Activated naive CD8-positive, alpha-beta T cell treated with anti-CD3 and anti-CD28 coated beads for 36 hours (primary cell): ENCODE measurements at places on chromosomes 4 and X.

DNA sequence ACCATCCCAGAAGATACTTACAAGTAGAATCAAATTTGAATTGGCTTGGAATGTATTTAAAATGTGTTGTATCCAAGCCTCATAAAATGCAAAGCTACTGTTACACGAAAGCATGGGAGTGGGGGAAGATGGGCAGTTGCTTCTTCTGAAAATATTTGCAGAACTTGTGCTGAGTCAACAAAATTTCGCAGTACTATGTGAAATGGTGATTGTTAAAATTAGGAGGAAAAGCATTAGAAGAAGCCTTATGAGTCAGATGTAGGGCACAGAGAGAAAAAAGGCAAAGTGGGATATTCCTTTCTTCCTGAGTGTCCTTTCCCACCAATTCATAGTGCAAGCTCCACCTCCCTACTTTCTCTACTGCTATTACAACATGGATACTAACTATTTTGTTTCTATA is 332.7 kb downstream of the PRDM5 start:
- DNase-seq = no peak

- DNase-seq = no peak
Observed at GRCh38 chr4:7892212-7893019, 47.2 kb downstream of the AFAP1 start.

- DNase-seq = no peak
Observed at GRCh38 chrX:24702362-24703184, 8.9 kb downstream of the POLA1 start.

- DNase-seq = no peak
Observed at GRCh38 chr4:33316578-33316977, 2596.4 kb downstream of the PCDH7 start.

GRCh38 chrX:112094729-112095128 is 12.2 kb upstream of the TRPC5 start:
- DNase-seq = no peak

GRCh38 chr4:40515398-40516293 is 114.0 kb downstream of the RBM47 start:
- DNase-seq = peak; percentile 13
